WTC11 (cell line): ENCODE measurements at places on chromosomes 7 and 10. TPM values are rescaled to one million over a fixed set of nuclear protein-coding genes. Genes with fewer than 3 reads are reported as not detected.
A peak's percentile ranks its signal among the peaks of the same experiment; 100 is the strongest.

Gene GPR15LG
- not detected in 3 replicates for total RNA-seq

Gene CTAGE15
- total RNA-seq: 2.4 to 3.0 TPM (median 2.9 TPM) in 3 replicates

DNA sequence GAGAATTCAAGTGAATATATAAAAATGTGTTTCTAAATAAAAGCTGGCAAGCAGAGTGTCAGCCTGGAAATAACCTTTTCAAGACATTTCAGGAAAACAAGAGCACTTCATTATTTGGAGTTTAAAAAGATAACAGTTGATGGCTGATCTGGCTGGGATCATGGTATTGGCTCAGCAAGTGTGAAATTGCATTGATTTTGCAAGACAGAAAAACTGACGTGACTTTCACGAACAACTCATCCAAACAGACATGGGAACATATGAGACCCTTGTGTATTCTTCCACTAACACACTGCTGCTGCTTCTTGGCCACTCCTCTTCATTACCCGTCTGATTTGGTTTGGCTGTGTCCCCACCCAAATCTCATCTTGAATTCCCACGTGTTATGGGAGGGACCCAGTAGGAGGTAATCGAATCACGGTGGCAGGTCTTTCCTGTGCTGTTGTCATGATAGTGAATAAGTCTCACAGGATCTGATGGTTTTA, 108.5 kb downstream of the RAB18 start:
- H3K27ac ChIP-seq: no peak overlapping the region
- H3K27me3 ChIP-seq: no peaks in the 10 kb centered on the region
- H3K4me1 ChIP-seq: peaks cover 17% of the 10 kb centered on the region
- DNase-seq: no peak

Gene DNTT
- 0.09 TPM in 1 of 3 replicates, not detected in the others for total RNA-seq

GRCh38 chr7:98774884-98775283, 94.9 kb downstream of the TMEM130 start:
- H3K27ac ChIP-seq: no peak overlapping the region
- no peak for DNase-seq
- H3K4me3 ChIP-seq: no peak overlapping the region

DNA sequence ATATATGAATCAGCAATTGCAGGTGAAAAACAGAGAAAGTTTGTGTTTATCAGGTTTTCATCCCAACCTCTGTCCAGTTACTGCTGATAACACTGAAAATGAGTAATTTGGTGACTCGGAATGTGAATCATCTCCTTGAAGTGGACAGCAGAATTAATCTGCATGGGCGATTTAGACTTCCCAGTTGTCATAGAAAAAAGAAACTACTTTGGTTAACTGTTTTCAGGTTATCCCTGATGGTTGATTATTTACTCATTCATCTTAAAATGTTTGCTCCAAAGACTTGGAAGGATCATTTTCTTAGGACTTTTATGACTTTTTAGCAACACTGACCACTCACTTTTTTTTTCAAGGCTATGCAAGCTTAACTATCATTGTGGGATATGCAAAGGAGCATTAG, 504.1 kb upstream of the ANKRD30A start:
- no peak for DNase-seq
- no peaks in the 10 kb centered on the region for H3K27me3 ChIP-seq
- H3K4me3 ChIP-seq: no peak overlapping the region
- no peaks in the 10 kb centered on the region for H3K36me3 ChIP-seq
- H3K4me1 ChIP-seq: no peaks in the 10 kb centered on the region

GRCh38 chr7:81190997-81191768, 272.3 kb upstream of the SEMA3C start:
- no peak overlapping the region for H3K4me3 ChIP-seq
- H3K27me3 ChIP-seq: no peaks in the 10 kb centered on the region
- H3K4me1 ChIP-seq: no peaks in the 10 kb centered on the region
- no peaks in the 10 kb centered on the region for H3K36me3 ChIP-seq

GRCh38 chr10:121484401-121484800, 113.8 kb downstream of the FGFR2 start:
- peaks cover 7% of the 10 kb centered on the region for H3K4me1 ChIP-seq
- no peaks in the 10 kb centered on the region for H3K27me3 ChIP-seq
- no peak for DNase-seq
- peak overlapping the region; percentile 39; the same call in 1 of the 2 replicates for H3K27ac ChIP-seq
- peaks cover 91% of the 10 kb centered on the region for H3K36me3 ChIP-seq
- no peak overlapping the region for H3K4me3 ChIP-seq

Gene CDH23
- 2.1 to 3.1 TPM (median 2.9 TPM) in 3 replicates for total RNA-seq

Gene EPHA1
- total RNA-seq: 159 to 203 TPM (median 162 TPM) in 3 replicates

DNA sequence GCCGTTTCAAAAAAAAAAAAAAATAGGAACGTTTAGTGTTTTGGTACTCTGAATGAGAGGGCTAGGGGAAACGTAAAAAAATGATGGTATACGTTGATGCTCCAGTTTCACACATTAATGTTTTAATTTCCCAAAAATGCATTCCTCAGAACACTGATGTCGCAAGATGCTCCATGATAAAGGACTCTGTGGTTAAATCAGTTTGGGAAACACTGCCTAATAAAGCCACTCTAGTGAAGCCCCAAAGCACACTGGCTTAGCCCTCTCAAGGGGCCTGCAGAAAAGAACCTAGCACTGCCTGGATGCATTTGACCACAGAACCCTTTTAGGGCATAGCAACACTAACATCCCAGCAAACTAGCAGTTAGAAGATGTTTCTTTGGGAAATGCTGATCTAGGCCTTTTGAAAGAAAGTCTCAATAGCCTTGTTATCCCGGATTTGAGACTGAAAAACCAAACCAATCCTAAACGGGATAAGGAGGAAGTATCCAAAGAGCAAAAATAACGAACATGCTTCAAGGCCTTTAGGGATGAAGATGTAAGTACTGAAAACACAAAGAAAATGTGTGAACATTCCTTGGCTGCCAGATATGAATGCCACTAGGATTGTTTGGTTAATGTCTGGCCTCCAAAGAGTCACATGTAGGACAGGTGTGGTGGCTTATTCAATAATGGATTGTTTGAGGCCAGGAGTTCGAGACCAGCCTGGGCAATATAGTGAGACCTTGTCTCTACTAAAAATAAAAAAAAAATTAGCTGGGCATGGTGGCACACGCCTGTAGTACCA, 11.0 kb downstream of the DLG5 start:
- peaks cover 27% of the 10 kb centered on the region for H3K4me1 ChIP-seq
- DNase-seq: no peak
- no peaks in the 10 kb centered on the region for H3K27me3 ChIP-seq
- H3K4me3 ChIP-seq: no peak overlapping the region
- no peak overlapping the region for H3K27ac ChIP-seq

Gene GIMAP8
- total RNA-seq: 0.09 to 0.18 TPM (median 0.09 TPM) in 3 replicates

Gene TLX1
- total RNA-seq: 2.1 to 4.6 TPM (median 2.3 TPM) in 3 replicates

DNA sequence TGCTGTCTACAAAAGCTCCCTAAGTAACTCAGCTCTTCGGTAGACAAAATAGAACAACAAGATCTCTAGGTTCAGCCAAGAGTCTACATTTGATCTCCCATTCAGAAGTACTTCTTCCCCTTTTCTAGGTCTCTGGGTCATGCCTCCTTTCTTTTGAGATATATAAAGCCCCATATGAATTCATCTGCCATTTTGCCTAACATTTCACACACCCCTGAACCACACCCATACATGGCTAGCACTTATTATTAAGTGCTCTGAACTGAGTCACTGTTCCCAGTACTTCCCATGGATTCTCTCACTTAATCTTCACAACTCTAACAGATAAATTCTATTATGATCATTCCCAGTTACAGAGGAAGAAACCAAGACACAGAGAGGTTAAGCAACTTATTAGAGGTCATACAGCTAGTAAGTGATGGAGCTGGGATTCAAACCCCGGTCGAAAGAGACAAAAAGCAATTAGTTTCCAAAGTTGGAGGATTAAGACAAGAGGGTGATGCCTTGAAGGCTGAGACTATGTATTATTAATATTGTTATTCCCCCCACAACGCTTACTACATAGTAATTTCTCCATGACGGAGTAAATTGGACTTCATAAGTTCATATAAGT, 17.3 kb downstream of the MYOF start:
- H3K27me3 ChIP-seq: no peaks in the 10 kb centered on the region
- no peak overlapping the region for H3K4me3 ChIP-seq
- H3K27ac ChIP-seq: no peak overlapping the region
- no peak for DNase-seq
- H3K36me3 ChIP-seq: no peaks in the 10 kb centered on the region
- peaks cover 10% of the 10 kb centered on the region for H3K4me1 ChIP-seq

DNA sequence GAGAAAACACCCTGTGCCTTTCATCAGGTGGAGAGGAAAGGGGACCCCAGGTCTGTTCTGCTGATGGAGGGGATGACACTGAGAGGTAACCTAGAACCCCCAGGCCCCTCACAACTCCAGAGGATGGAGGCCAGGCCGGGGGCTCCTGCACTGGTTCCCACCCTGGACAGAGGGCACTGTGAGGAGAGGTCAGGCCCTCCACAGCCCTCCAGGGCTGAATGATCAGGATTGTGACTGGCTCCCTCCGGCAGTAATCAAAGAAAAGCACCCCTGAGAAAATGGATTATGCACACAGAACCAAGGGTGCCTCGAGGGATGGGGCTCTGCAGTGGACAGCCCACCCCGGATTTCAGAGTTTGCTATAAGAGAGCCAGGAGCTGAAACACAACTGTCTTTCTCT, 502.8 kb downstream of the TCERG1L start:
- no peak for DNase-seq
- no peaks in the 10 kb centered on the region; the same call in 1 of the 2 replicates for H3K27me3 ChIP-seq
- H3K27ac ChIP-seq: no peak overlapping the region
- H3K4me1 ChIP-seq: peaks cover 3% of the 10 kb centered on the region; the same call in 1 of the 2 replicates

- H3K4me1 ChIP-seq: peaks cover 46% of the 10 kb centered on the region
- H3K27me3 ChIP-seq: no peaks in the 10 kb centered on the region; the same call in 1 of the 2 replicates
- no peak overlapping the region for H3K4me3 ChIP-seq
- no peak overlapping the region for H3K27ac ChIP-seq
- H3K36me3 ChIP-seq: no peaks in the 10 kb centered on the region
These were observed 458.8 kb downstream of the SORCS1 start for GRCh38 chr10:106705681-106706100.

GRCh38 chr10:101506829-101507661, 81.0 kb downstream of the POLL start:
- peaks cover 13% of the 10 kb centered on the region; the same call in 1 of the 2 replicates for H3K4me1 ChIP-seq
- H3K27ac ChIP-seq: no peak overlapping the region
- no peak for DNase-seq
- H3K4me3 ChIP-seq: no peak overlapping the region
- H3K36me3 ChIP-seq: no peaks in the 10 kb centered on the region

DNA sequence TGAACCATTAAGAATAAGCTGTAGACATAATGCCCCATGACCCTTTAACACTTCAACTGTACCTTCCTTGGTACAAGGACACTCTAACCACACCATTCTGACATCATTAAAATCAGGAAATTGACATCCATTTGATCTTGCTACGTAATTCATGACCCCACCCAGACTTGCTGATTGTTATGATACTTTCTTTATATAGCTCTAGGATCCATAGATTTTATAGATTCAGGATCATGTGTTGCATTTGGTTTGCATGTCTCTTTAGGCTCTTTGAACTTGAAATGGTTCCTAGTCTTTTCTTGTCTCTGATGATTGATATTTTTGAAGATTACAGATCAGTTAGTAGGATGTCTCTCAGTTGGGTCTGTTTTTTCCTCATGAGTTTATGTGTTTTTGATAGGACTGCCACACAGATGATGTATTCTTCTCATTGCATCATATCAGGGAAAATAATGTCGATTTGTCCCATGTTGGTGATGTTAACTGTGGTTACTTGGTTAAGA, 13.5 kb downstream of the CCM2 start:
- H3K27me3 ChIP-seq: no peaks in the 10 kb centered on the region
- H3K4me1 ChIP-seq: no peaks in the 10 kb centered on the region
- DNase-seq: no peak
- peaks cover 18% of the 10 kb centered on the region for H3K36me3 ChIP-seq
- no peak overlapping the region for H3K4me3 ChIP-seq

- H3K27me3 ChIP-seq: no peaks in the 10 kb centered on the region
- no peak overlapping the region for H3K4me3 ChIP-seq
- no peaks in the 10 kb centered on the region for H3K36me3 ChIP-seq
These were observed 193.8 kb downstream of the POM121L12 start for GRCh38 chr7:53229202-53229601.

Gene PLCE1
- 0.11 to 0.14 TPM (median 0.11 TPM) in 3 replicates for total RNA-seq

Gene PRSS1
- 9.9 to 14.8 TPM (median 11.1 TPM) in 3 replicates for total RNA-seq

- H3K27ac ChIP-seq: peak overlapping the region; percentile 57
- no peaks in the 10 kb centered on the region; the same call in 1 of the 2 replicates for H3K27me3 ChIP-seq
- H3K36me3 ChIP-seq: no peaks in the 10 kb centered on the region
- DNase-seq: no peak
These were observed 7.9 kb downstream of the COBL start for GRCh38 chr7:51308696-51309095.

DNA sequence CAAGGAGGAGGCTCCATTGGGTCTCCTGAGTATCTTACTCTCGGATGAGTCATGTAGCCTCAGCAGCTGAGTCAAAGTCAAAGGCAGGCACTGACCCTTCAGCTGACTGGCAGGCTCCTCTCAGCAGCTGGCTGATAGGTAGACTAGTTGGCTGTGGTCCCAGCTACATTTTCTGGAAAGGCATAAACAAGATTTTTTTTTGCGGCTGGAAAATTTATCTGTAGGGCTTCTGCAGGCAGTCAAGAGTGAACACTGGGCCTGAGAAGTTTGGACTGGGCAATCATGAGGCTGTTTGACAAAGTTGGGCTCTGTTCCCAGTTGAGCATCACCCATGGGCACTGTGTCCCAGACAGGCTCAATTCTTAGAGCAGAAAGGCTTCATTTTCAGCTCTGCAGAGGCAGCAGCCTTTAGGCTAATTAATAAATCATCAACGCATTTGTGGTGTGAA, 796.2 kb downstream of the CCSER2 start:
- no peak overlapping the region for H3K4me3 ChIP-seq
- H3K27ac ChIP-seq: no peak overlapping the region
- H3K27me3 ChIP-seq: no peaks in the 10 kb centered on the region; the same call in 1 of the 2 replicates
- no peaks in the 10 kb centered on the region for H3K4me1 ChIP-seq
- peaks cover 20% of the 10 kb centered on the region for H3K36me3 ChIP-seq
- no peak for DNase-seq

- no peaks in the 10 kb centered on the region for H3K4me1 ChIP-seq
- DNase-seq: no peak
- no peaks in the 10 kb centered on the region for H3K27me3 ChIP-seq
- no peak overlapping the region for H3K4me3 ChIP-seq
- no peak overlapping the region for H3K27ac ChIP-seq
- no peaks in the 10 kb centered on the region for H3K36me3 ChIP-seq
These were observed 24.3 kb downstream of the SPAG6 start for GRCh38 chr10:22369434-22370072.

- DNase-seq: no peak
- no peaks in the 10 kb centered on the region for H3K27me3 ChIP-seq
- no peak overlapping the region for H3K27ac ChIP-seq
- peaks cover under 1% of the 10 kb centered on the region; the same call in 1 of the 2 replicates for H3K4me1 ChIP-seq
These were observed 27.1 kb downstream of the ARMC3 start for GRCh38 chr10:22954970-22955369.

GRCh38 chr7:44159824-44160630, 18.9 kb upstream of the MYL7 start:
- H3K4me3 ChIP-seq: no peak overlapping the region
- H3K27me3 ChIP-seq: no peaks in the 10 kb centered on the region; the same call in 1 of the 2 replicates
- no peak for DNase-seq
- H3K4me1 ChIP-seq: peaks cover 11% of the 10 kb centered on the region
- no peaks in the 10 kb centered on the region for H3K36me3 ChIP-seq
- H3K27ac ChIP-seq: no peak overlapping the region

DNA sequence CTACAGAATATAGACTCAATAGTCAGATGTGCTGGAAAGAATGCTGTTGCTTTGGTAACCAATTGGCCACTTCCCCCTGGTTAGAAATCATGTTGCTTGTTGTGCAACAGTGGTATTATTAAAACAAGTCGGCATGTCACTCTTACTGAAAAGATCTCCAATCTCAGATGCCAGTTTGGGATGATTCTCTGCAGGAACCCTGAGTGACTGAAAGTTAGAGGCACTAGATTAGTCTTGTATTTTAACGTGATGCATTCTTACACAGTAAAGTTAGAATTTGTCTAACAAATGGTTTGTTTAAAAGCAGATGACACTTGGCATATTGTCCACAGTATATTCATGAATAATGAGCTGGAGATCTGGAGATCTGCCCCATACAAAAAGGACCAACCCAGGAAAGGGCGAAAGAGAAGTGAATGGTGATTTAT, 287.6 kb downstream of the TWIST1 start:
- no peak for DNase-seq
- no peaks in the 10 kb centered on the region for H3K27me3 ChIP-seq
- no peaks in the 10 kb centered on the region for H3K36me3 ChIP-seq
- H3K4me3 ChIP-seq: no peak overlapping the region
